ENCODE measurements at places on chromosomes 13 and 19.

DNA sequence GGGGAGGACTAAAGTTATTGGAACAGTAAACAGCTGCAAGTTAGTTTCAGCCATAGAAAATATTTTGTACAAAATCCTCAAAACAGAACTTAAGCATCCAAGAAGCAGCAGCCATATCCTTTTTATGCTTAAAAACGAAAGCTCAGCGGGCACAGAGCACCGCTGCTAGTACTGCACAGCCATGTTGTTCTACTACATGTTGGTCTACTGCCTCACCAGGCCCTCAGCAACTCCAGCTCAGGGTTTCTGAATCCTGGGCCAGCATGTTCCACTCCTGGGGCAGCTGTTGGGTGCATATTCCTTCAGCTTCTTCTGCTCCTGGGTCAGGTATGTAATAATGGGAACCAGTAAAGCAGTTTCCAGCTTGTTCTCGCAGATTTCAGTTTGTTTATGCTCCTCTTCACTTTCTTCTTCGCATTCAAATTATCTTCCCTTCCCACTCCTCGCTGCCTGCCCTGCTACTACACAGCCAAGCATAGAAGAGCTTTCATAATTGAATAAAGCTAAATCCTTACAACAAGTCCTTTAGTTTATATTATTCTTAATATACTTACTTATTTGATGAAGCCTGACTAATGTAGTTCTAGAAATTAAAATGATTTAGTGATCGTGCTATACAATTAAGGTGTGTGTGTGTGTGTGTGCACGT lies 820.5 kb upstream of the ATXN8OS start:
- DNase-seq = no peak

- no peak for DNase-seq
Measured at GRCh38 chr19:20124879-20125278, 42.1 kb upstream of the ZNF486 start.

DNA sequence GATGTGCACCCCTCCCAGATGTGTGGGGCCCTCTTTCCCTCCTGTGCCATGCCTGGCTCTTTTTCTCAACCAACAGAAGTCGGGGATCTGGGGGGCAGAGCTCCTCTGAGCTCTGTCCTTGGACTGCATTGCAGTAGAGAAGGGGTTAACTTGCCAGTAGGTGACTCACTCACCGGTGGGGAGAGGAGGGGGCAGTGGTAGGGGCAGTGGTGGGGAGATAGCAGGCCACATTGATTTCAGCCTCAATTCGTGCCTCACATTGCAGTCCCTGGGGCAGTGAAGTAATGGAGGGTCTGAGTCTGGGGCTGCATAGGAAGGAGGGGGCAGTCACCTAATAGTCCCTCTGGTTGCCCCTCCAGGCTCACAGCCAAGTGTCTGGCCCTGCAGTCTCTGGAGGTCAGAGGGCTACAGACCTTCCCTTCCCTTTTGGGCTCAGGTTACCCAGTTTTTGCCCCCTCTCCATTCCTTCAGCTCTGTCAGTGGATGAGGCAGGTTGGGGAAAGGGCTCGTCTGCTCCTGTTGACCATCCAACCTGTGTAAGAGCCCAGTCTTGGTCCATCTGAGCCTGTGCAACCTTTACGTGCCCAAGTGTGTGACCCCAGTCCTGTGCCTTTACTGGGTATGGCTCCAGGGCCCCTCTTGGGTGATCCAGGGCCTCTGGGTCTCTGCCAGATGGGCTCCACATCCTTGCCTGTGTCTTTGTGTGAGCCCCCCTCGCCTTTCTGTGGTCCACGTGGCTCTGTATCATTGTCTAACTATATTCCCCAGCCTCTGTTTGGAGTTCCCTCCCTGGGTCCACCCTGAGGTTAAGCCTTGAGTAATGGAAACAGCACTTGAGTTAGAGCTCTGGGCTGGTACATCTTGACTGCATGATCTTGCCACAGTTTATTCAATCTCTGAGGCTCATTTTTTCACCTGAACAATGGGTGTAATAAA lies 13.0 kb downstream of the CIC start:
- DNase-seq = no peak

DNA sequence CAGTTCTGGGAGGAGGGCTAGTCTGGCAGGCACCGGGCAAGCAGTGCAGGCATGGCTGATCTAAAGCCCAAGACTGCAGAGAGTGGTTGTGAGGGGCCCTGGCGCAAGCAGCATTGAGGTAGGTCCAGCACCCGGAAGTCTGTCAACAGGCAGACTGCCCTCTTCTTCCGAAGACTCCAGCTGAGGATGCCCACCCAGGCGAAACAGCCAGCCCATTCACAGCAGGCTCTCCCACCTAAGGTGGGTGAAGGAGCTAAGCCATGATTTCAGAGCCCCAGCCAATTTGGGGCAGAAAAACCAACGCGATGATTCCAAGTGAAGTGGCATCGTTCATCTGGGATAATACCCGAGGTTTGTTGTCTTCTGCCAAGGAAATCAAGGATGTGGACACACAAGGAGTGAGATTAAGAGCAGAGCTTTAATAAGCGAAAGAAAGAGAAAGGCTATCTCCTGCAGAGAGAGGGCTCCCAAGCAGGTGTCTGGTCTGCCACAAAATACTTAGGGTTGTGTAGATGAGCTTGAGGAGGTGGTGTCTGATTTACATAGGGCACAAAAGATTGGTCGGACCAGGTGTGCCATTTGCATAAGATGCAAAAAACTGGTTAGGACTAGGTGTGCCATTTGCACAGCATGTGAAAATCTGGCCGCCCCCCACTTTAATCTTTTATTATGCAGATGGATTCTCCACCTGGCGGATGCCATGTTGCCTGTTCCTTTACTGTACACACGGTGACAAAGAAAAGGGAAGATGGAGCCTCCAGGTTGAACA lies 22.6 kb downstream of the FAM124A start:
- no peak for DNase-seq

DNA sequence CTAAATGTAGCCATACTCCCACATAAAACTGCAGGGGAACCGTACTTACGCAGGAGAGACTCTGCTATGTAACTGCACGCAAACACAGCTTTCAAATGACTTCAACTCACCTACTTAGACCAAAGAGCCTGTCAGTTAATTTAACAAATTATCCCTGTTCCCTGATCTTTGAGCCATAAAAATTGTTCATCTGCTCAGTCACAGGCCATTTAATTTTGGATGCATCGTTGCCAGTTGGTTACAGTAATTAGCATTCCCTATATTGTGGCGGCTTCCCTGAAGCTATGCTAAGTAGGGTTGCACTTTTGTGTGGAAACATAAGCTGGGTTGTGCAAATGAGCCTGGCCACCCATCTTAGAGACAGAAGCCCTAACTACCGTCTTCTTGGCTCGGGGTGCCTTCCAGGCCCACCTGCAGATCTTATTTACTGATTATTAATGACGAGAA lies 21.2 kb upstream of the OBI1 start:
- DNase-seq = no peak

- peak; percentile 74 for DNase-seq
Measured at GRCh38 chr13:51000571-51001260, 91.1 kb downstream of the RNASEH2B start.

- no peak for DNase-seq
Measured at GRCh38 chr19:5503598-5503997, 48.4 kb downstream of the ZNRF4 start.

- no peak for DNase-seq
Measured at GRCh38 chr13:20953245-20953931, 50.8 kb upstream of the XPO4 start.

DNA sequence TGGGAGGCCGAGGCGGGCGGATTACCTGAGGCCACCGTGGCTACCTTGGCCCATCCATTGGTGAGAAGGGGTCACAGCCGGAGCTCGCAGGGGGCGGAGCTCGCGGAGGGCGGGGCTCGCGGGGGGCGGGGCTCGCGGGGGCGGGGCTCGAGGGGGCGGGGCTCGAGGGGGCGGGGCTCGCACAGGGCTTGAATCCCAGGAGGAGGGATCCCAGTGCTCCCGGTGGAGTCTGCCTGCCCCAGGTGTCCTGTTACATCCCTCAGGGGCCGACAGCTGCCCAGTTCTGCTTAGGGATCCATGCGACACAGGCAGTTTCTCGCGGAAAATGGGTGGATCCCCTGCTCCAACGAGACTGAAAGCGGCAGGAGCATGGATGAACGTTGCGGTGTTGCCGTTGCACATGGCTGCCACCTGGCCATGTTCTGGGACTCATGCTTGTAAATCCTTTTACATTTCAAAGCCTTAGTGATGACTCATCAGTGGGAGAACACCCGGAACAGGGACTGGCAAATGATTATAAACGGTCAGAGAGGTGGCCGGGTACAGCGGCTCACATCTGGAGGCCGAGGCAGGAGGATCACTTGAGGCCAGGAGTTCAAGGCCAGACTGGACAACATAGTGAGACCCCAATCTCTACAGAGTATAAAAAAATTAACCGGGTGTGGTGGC lies 25.1 kb downstream of the TMPRSS9 start:
- no peak for DNase-seq

DNA sequence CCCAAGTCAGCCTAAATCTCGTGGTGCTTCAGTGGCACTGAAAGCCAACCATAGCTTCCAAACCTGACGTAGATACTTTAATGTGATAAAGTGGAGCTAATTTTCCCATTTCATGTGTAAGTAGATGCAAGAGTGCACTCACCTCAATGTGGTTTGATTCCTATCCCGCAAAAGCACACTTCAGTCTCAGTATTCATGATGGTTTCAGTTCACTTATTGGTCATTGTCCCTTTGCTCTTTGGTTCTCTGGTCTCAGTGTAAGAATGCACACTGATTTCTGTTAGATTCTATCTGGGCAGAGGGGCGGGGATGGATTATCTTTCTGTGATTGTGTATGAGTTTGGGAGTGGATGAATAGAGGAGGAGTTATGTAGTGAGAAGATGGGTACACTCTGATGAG lies 340.6 kb downstream of the KCNRG start:
- DNase-seq = no peak

DNA sequence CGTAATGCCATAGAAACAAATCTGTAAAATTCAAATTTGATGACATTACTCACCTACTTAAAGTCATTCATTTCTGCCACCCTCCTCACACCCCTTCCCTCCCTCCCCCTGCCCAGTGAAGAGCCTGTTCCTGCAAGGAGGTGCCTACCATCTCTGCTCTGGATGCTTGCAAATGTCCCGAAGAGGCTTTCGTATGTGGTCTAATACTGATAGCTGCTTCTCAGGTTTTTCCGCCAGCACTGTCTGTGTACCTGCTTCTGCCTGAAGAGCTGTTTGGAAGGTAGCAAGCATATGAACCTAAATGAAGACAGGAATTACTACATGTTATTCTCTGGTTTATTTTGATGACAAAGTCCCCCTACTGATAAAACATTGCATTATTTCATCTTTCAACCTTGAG lies 57.1 kb downstream of the GPALPP1 start:
- DNase-seq = no peak

DNA sequence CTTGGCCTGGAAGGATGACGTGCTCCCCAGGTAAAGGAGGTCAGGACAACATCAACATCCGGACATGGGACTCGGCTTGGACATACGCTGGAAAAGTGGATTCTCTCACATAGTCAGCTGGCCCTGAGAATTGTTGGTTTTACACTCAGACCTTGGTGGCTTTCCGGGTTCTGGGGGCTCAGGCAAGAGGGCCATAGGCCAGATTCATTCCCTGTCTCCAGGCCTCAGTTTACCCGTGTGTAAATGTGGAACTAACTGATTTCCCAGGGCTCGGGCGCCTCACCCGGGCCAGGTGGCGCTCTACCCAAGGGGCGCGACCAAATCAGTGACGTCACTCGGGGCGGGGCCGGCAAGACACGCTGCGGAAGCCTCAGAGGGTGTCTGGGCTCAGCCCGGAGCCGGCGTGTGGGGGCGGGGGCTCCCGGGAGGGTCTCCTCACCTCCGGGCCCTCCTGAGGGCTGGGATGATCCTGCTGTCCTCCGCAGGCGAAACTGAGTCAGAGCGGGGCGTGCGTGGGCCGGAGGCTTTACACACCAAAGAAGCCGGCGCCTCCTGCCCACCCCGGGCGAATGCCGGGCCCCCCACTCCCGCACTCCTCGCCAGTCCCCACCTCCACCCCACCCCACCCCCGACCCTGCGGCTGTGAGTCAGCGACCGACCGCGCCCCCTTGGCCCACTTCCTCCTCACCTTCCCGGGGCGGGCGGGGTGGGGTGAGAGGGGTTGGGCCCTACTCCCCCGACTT lies 862 bp upstream of the VASP start:
- DNase-seq = peak; percentile 65

GRCh38 chr19:7866399-7867091 lies 7.6 kb downstream of the PRR36 start:
- no peak for DNase-seq

GRCh38 chr13:42820451-42820850 lies 39.1 kb downstream of the FAM216B start:
- DNase-seq = no peak

- no peak for DNase-seq
Measured at GRCh38 chr19:17156947-17157302, 58.2 kb upstream of the USE1 start.

- no peak for DNase-seq
Measured at GRCh38 chr19:10018263-10018662, 5.0 kb downstream of the RDH8 start.

GRCh38 chr13:46874006-46874405 lies 22.8 kb downstream of the HTR2A start:
- no peak for DNase-seq

- DNase-seq = no peak
Measured at GRCh38 chr13:93955904-93956303, 523.6 kb downstream of the DCT start.

DNA sequence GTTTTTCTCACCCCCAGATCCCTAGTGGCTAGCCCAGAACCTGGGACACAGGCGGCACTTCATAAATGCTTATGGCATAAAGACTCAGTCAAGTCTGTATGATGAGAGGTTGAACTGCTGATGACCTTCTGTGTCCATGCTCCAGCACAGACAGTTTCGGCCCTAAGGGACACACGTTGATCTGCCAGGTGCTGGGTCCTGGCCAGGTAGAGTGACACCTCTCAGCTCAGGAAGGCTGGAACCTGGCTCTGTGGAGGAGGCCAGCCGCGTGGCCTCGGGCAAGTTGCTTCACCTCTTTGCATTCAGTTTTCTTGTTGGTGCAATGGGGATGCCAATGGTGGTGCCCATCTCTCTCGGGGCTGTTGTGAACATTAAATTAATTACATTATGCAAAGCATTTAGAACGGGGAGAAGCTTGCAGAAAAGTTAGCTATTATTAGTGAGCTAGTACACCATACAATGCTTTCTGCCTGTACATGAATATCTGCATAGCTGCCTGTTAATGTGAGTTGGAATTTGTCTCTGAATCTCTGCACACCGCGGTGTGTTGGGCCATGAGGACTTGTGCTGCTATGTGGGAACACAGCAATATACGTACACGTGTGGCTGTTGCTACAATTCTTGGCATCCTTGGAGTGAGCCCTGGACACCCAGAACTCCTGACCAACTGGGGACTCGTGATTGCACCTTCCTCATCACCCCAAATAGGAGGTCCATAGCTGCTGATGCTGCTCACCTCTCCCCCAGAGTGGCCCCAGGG lies 8.4 kb downstream of the GADD45B start:
- DNase-seq = no peak

GRCh38 chr13:87923753-87924152 lies 252.6 kb downstream of the SLITRK5 start:
- no peak for DNase-seq

- DNase-seq = no peak
Measured at GRCh38 chr19:10751109-10751953, 33.5 kb downstream of the DNM2 start.

All from stromal cell of bone marrow (primary cell).